Neural progenitor cell (in vitro differentiated cells): ENCODE measurements at places on chromosomes 7 and 10.

DNA sequence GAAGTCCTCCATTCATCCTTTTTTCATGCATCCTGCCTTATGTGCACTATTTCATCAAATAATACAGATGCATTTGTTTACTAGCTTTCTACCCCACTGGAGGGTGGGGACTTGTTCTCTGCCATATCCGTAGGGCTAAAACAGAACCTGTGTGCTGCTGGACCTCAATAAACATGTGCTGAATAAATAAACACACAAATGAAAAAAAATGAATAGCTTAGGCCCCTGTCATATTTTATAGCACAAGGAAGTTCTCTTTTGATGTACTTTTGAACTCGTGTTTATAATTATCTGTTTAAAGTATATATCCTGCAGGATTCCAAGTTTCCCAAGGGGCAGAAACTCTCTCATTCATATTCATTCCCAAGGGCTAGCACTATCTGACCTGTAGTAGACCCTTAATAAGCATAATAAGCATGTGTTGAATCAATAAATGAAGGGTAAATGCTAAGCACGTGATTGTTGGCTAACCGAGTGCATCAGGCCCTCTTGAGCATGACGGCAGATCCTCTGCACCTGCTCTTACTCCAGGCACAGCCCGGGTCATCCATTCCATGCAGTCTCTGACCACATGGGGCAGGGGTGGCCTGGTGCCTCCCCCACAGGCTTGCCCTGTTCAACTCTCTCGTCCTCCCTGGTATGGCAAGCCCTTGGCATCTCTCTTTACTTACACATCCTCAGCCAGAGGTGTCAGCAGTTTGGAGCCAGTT is 474.1 kb upstream of the ZMIZ1 start:
- DNase-seq, result no peak

GRCh38 chr7:116242178-116242577 is 31.8 kb downstream of the TES start:
- no peak for DNase-seq

GRCh38 chr7:2640482-2640830 is 8.7 kb downstream of the TTYH3 start:
- DNase-seq, result no peak

- no peak for DNase-seq
Observed at GRCh38 chr7:98291717-98292116, 10.2 kb downstream of the BRI3 start.

DNA sequence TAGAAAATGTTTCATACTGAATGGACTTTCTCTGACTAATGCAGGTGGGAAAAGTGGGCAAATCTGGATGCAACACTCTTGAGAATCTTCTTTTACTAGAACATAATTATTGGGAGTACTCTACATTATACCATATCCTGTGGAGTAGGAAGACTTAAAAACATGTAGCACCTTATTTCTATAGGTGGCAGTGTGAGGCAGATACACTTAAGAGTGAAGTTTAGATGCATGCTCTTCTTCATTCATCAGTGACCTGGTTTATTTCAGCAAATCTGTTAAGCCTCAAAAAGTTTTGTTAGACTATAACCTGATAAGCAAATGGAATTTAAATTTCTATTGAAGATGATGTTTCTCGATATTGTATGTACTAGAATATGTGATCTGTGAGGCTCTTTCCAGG is 1087.1 kb upstream of the LRRN3 start:
- DNase-seq, result no peak

DNA sequence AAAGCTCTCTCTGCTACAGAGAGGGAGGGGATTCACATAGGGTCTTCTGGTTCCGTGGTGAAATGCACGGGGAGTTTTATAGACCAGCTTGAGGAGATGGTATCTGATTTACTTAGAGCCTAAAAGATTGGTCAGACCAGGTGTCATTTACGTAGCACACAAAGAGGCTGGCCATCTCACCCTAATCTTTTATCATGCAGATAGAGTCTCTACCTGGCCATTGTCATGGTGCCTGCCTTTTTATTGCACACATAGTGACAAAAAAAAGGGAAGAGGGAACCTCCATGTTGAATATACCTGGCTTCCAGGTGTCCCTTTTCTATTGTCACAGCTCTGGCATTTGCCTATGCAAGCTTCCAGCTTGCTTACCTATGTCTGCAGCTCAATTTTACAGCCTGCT is 1456.1 kb downstream of the GATA3 start:
- no peak for DNase-seq

GRCh38 chr10:58797356-58797755 is 284.7 kb downstream of the BICC1 start:
- DNase-seq, result no peak

GRCh38 chr7:82085116-82085515 is 315.3 kb upstream of the HGF start:
- DNase-seq, result no peak

GRCh38 chr7:141356161-141356560 is 195.0 kb upstream of the AGK start:
- no peak for DNase-seq

DNA sequence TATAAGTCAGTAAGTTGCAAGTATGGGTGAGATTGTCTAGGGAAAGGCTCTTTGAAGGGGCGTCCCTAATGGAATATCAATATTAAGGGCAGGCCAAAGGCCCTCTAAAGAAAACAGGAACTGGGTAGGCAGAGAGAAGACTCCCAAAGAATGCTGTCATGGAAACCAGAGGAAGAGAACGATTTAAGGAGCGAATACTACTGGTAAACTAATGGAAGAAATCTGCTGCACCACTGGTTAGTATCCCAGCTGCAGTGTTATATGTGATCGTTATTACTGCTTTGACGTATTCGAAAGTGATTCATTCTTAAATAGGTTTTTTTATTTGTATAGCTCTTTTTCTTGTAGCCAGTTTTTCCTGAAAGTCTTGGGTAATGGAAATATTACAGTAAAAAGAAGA is 1.3 kb downstream of the CASP2 start:
- no peak for DNase-seq

- DNase-seq, result no peak
Observed at GRCh38 chr10:132983252-132984007, 41.1 kb upstream of the CFAP46 start.

- DNase-seq, result no peak
Observed at GRCh38 chr7:6015917-6016652, 7.0 kb downstream of the AIMP2 start.

DNA sequence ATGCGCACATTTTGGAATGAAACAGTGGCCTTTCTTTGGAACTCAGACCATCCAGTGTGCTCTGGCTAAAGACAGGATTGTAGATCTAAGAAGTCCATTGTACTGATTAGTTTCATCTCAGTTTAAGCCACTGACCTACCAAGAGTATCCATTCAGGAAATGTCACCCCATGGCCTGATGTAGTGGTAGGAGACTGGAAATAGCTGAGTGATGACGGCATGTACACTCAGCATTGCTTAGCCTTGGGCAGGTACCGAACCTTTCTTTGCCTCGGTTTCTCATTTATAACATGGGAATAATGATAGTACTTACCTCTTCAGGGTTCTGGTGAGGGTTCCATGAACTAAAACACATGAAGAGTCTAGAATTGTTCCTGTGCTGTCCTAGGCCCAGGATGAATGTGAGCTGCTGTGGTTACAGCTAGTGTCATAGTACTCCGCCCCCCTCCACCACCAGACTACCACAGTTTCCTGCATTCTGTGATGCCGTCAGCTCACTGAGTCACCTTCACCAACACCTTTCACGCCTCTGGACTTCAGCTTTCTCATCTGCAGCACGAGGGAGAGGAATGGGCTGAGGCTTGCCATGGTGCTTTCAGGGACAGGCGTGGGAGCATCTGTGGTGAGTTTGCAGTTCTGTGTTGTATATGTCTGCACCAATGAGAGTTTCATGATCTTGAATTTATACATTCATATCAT is 484.0 kb upstream of the GALNT17 start:
- DNase-seq, result no peak

- DNase-seq, result no peak
Observed at GRCh38 chr10:97916586-97916985, 66.9 kb downstream of the GOLGA7B start.

- DNase-seq, result peak; percentile 7
Observed at GRCh38 chr7:116876664-116877442, 14.5 kb downstream of the CAPZA2 start.

GRCh38 chr7:339062-339342 is 49.0 kb downstream of the FOXL3 start:
- DNase-seq, result no peak

GRCh38 chr7:90320014-90320413 is 1.1 kb downstream of the FAM237B start:
- no peak for DNase-seq

DNA sequence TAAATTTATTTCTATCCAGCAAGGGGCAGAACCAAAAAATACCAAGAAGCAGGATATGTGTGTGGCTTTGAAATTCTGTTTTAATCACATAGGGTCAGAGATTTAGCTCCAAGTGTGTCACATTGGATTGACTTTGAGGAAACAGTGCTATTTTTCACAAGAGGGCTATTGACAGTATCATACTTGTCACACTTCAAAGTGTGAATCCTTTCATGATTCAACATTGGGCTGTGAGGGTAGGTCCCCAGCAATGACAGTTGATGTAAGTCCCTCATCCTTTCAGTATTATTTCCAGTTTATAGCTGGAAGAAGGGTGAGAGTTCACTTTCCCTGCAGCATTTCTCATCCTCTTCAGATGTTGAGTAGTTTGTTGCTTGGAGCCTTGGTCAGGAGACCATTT is 7.4 kb downstream of the CCNY start:
- DNase-seq, result no peak

DNA sequence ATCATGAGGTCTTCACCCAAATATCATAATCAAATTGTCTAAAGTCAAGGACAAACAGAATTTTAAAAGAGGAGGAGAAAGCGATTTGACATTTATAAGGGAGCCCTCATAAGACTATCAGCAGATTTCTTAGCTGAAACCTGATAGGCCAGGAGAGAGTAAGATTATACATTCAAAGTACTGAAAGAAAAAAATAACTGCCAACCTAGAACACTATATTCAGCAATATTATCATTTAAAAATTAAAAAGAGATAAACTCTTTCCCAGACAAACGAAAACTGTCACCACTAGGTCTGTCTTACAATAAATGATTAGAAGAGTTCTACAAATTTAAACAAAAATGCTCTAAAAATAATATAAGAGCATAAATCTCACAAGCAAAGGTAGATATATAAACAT is 154.1 kb upstream of the TMEM106B start:
- no peak for DNase-seq

GRCh38 chr10:102770792-102771191 is 27.0 kb downstream of the WBP1L start:
- no peak for DNase-seq

DNA sequence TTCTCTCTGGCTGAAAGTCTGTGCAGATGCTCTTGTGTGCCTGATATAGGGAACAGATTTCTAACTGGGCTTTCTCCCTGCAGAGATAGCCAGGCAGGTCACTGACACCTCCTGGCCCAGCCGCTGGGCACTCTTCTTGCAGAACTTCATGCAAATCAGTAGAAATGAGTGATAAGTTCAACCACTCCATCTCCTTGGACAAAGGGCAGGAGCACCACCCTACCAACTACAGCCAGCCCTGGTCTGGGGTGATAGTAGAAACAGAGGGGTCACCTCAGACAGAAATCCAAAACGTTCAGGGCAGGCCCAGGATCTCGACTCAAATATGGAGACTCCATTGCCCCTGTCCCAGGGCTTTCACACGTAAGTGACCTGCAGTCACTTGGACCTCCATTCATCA is 917.8 kb upstream of the ZNF722 start:
- DNase-seq, result no peak

DNA sequence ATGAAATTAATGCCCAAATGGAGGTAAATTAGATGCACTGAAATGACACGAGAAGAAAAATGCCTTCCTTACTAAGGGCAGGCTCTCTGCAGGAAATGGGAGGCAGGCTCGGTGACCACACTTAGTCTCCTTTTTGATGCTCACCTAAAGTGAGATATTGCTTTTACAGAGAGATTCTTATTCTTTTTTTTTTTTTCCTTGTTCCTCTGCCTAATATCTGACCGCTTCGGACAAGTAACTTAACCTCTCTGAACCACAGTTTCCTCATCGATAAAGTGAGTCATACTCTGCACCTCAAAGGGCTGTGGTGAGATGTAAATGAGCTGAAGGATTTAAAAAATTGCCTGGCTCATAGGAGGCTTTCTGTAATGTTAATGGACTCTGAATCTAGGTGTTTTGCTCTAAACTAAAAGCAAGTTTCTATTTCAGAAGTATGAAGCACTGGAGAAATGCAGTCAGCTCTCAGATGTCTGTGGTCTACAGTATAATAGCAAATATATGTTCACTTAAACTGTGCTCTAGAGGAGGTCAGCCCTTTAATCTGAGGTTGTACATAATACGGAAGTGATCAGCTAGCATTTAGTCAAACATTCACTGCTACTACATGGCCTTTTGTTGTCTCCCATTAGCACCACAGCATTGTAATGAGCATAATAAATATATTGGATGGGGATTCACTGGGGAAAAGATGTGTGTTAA is 23.2 kb downstream of the NKX2-3 start:
- DNase-seq, result no peak

- DNase-seq, result no peak
Observed at GRCh38 chr7:10940704-10941355, 32.8 kb upstream of the PHF14 start.

- no peak for DNase-seq
Observed at GRCh38 chr10:89659143-89660131, 14.4 kb upstream of the PANK1 start.

DNA sequence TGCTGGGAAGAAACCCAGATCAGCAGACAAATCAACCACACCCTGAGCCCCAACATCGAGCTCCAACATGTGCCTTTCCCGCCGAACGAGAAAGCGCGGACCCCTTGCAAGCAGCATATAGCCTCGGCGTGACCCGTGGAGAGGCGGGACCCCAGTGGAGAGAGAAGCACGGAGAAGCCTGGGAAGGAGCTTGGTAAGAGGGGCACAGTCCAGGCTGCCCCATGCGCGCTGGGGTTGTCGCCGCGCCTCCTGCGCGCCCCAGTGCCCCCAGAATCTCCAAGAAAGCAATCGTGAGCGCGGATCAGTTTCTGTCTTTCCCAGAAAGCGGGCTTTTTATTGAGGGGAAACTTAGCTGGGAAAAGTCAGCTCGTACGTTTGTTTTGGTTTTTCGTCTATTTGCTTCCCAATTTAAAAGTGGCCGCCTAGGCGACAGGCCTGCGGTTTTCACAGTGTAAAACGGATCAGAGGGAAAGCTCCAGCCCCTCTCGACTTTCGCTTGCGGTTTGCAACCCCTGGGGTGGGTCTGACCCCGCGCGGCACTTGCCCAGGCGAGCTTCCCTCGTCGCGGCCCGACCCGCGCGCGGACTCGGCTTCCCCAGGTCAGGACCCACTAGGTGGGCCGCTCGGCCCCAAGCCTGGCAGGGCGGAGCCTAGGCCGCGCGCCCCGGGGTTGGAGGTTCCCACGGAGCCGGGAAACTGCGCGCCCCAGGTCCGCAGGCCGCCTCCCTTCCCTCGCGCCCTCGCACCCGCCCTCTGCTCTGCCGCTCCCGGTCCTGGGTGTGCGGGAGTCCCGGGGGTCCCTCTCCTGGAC is 31.1 kb downstream of the SKIDA1 start:
- DNase-seq, result peak; percentile 67

GRCh38 chr10:114259824-114260223 is 20.8 kb downstream of the VWA2 start:
- no peak for DNase-seq
